ENCODE measurements at places on chromosomes 5 and 9.

GRCh38 chr9:131349522-131349880 is 44.4 kb upstream of the PRRC2B start:
- DNase-seq, result no peak

DNA sequence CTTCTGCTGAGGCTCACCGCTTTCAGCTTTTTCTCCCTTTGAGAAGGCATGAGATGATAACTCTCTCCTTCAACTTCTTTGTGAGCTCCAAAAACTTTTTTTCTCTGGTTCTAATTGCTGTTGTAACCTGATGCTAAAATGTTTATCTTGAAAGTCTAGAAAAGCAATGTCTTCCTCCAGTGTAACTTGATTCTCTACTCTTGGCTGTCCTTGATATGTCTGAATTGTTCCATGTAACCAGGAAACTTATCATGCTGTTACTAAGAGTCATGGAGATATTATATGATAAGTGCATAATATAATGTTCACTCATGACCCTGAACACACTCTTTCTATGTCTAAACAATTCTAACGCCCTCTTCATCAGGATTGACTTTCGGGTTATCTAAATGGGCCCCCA is 128.0 kb upstream of the ABCA1 start:
- no peak for DNase-seq

DNA sequence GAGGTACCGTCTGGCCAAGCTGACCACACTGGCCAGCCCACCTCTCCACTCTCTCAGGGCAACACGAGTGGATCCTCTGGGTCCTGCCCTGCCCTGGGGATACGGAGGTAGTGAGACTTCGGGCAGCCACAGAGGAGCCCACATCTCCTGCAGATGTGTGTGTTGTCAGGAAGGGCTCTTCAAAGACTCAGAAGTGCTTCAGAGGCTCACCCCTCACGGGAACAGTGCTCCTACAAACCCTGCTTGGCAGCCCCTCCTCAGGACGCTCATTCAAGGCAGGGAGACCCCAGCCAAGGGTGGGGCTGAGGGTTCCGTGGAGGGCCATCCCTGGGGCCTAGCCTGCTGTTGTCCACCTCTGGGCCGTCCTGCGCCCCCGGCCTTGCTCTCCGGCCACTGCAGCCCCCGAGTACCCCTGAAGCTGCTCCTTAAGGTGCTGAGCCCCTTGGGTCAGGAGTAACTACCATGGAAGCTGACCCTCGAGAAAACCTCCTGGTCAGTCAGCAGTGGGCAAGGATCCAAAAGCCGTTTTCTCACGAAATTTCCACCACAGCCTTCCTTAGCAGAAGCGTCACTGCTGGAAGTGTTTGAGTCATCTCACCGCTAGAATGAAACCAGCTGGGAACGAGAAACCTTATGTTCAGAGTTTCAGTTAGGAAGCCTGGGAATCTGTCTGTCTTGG is 23.2 kb upstream of the LRRC14B start:
- no peak for DNase-seq

DNA sequence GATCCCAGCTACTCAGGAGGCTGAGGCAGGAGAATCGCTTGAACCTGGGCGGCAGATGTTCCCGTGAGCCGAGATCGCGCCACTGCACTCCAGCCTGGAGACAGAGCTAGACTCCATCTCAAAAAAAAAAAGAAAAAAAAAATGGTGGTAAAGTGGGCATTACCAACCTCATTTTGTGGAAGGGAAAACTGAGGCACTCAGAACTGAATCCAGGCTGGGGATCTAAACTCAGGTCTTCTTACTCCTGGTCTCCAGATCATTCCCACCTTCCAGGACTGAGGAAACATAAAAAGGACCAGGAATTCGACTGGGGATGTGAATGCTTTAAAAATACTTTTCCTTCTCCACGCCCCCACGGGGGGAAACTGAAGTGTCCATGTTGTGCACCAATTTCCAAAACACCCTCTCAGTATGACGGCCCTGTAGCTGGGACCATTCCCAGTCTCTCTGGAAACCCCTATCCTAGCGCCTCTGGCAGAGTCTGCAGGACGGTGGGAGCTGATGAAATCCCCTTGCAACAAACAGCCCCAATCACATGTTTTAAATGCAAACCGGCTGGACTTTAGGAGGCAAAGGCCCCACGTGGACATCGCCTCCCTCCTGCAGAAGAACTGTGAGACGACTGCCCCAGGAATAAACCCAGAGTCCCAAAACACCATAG is 8.9 kb upstream of the AKNA start:
- DNase-seq, result no peak

DNA sequence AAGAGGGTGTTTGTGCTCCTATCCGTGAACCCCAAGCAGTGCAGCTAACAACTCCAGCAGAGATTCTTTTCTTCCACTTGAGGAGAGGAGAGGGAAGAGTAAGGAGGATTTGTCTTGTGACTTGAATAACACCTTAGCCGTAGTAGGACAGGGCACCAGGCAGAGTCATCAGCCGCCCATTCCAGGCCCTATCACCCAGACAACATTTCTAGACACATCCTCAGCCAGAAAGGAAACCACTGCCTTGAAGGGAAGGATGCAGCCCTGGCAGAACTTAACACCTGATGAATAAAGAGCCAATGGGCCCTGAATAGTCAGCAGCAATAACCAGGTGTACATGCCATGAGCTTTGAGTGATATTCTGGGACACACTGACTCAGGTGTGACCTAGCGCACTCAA is 1013.0 kb upstream of the COX7C start:
- DNase-seq, result no peak

GRCh38 chr9:106588626-106589025 is 274.3 kb upstream of the ZNF462 start:
- no peak for DNase-seq

DNA sequence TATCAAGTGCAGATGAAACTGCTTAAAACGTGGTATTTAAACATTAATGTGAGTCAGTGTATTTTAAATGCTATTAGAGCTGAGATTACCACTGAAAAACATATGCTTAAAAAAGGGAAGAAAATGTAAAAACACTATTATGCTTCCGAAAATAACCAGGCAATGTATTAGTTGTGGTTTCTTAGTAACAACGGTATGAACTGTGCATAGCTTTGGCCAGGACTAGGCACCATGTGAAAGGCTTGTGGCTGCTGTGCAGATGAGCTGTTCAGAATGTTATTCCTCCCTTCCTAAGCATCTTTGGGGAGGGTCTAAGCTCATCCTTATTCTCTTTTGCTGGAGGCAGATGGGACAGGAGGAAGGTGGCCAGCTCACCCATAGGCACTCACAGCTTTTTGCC is 84.9 kb downstream of the NTRK2 start:
- DNase-seq, result no peak

GRCh38 chr5:180624587-180624986 is 24.8 kb downstream of the FLT4 start:
- no peak for DNase-seq

DNA sequence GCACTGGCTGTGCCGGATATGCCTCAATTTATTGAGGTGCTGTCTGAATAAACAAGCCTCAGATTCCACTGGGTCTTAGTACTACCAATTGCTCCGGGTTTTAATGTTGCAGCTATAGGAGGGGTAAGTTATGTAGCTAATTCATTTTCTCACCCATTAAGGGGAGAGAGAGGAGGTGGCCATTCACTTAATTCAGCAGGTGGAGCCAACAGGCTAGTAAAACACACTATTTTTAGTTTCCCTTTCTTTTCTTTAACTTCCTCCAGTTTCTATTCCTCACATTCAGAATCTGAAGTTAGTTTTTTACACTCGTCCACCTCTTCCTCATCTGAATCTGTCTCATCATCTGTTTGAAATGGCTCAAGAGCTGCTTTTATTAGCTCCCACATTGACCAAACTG is 105.6 kb upstream of the CDH10 start:
- no peak for DNase-seq

DNA sequence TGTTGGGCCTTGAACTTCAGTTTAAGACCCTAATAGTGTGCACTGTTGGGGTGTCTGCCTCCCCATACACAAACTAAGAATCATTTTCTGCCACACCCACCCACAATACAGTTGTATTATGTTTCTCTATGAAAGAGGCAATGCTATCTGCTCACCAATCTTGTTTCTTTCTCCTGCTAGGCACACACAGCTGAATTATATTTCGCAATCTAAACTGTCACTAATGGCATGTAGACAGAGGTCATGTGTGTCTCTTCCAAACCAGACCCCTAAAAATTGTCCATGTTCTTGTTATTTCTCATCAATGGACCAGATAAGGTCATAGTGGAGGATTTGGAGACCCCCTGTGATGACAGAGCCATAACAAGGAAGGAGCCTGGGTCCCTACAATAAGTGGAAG is 57.3 kb downstream of the RIGI start:
- DNase-seq, result no peak

DNA sequence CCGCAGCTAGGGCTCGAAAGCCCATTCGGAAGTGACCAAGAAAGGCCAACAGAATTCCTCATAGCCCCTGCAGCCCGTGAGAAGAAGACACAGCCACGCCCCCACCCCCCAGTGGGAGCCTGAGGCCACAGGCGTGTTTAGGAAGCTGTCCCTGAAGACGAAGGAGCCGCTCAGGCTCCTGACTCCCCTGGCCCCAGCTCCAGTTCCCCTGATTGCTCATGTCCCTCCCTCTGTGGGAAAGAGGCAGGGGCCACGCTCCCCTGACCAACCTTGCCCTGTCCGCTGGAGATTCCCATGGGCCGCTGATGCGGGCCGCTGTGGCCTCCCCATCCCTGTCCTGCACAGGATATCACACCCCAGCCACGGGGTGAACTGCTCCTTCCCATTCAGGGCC is 13.6 kb downstream of the ROPN1L start:
- DNase-seq, result no peak

- DNase-seq, result no peak
Observed at GRCh38 chr5:80192507-80193241, 63.2 kb downstream of the SERINC5 start.

GRCh38 chr9:96379461-96379860 is 4.0 kb downstream of the SLC35D2 start:
- DNase-seq, result no peak

- no peak for DNase-seq
Observed at GRCh38 chr9:118128313-118128712, 424.1 kb downstream of the TLR4 start.

DNA sequence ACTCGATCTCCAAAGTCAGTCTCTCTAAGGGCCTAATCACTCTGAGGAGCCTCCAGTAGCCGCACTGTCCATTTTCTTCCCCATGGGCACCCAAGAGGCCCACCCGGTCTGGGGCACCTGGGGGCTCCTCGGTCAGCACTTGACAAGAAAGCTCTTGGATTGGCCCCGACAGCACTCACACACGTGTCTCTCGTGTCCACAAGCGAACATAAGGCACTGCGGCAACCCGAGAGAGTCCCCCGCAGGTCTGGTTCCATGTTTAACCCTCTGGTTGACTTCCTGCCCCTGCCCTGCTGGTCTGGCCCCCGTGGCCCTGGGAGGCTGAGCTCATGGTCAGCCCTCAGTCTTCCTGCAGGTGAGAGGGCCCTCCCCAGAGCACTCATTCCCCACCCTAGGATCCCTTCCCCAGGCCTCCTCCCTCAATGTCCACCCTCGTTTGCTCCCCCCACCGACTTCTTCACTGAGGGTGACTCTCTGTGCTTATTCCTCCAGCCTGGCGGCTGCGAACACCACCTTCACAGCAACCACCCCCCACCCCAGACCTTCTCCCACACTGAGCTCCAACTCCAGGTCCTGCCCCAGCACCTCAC is 16.3 kb upstream of the LRRC14B start:
- DNase-seq, result no peak

DNA sequence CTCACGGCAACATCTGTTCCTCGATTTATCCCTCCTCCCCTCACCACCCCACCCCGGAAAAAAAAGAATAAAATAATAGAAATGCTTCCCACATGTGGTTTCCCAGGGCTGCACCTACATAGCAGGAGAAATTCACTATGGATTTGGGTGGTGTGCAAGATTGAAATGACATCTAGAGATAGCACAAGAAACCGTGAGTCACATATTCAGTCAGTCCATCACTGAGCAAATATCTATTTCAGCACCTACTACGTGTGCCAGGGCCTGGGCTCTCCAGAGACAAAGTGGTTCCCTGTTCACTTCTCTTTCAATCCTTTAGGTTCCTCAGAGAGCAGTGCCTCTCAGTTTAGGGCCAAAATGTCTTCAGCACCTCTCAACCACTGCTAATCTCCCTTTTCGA is 45.0 kb upstream of the TTC1 start:
- DNase-seq, result no peak

DNA sequence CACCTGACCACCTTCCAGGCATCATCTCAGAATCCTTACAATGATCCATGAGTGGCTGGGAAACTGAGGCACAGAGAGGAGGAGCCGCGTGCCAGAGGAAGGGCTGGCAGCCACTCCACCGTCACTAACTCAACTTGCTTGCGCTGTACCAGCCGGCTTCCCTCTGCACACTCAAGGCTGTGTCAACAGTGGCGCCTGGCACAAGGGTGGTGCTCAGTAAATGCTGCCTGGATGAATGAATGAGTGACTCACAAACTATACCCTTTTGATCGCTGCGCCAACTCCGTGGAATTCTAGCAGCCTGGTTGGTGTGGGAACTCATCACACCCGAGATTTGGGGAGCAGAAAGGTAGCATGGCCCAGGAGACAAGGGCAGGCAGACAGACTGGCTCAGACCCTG is 21.9 kb downstream of the PRRX2 start:
- no peak for DNase-seq

- DNase-seq, result peak; percentile 97
Observed at GRCh38 chr5:51383131-51384121, at the start of gene ISL1. ISL1 (plus strand) TSS chr5:51383448; CDS start chr5:51383672, 224 bp downstream.

DNA sequence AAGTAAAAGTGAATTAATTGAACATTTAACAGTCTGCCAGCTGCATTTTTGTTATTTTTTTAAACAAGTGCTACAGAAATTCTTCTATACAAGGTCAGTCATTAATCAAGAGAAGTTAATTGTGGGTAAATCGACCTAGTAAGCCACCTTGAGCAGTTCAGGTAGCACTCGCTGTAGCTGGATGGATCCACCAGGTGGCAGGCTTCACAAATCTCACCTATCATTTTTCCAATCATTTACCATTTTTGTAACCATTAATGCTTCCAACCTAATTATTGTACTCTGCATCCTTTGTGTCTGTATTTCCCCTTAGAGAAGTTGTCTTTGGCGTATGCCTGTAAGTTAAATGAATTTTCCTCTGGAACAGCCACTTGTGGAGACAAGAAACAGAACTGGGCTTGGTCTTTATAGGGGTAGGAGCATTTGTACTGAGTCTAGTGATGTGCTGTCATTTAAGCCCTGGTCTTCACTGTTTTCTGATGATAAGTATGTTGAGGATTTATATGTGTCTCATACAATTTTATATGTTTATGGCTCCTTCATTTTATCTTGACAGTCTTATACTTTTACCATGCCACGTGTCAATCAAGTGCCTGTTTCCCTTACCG is 39.5 kb downstream of the CD180 start:
- peak; percentile 55 for DNase-seq

GRCh38 chr9:125631391-125632085 is 75.5 kb downstream of the MAPKAP1 start:
- peak; percentile 45 for DNase-seq

- DNase-seq, result no peak
Observed at GRCh38 chr9:107174441-107174840, 108.6 kb upstream of the RAD23B start.
